Stimulated activated CD4-positive, alpha-beta T cell treated with anti-CD3 and anti-CD28 coated beads, Interleukin-15, amount 100 ng/mL, for 1 hour (primary cell): ENCODE measurements at places on chromosomes 16 and 17.

GRCh38 chr17:1347589-1348323 lies 52.3 kb downstream of the YWHAE start:
- DNase-seq, result no peak

GRCh38 chr17:43524945-43525575 lies 21.1 kb downstream of the ETV4 start:
- DNase-seq, result no peak

GRCh38 chr16:2296661-2297505 lies 29.0 kb upstream of the RNPS1 start:
- DNase-seq, result no peak

DNA sequence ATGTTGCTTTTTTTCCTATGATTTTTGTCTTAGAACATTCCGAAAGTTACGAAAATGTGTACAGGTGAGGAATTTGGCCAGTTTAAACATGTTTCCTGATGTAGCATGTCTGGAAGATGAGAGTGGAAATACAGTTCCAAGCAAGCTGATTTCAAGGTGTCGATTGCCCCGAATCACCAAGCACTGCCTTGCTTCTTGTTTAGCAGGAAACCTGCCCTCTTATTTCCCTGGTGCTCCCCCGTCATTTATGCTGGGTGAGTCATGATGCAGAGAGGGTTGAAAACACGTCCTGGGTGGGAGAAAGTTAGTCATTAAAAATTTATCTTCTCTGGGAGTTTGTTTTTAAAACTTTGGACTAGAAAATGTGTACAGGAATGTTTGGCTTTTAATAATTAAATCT lies 608.6 kb upstream of the EEF2KMT start:
- no peak for DNase-seq

- DNase-seq, result no peak
Observed at GRCh38 chr16:67942200-67942509, 1.8 kb downstream of the LCAT start.

GRCh38 chr16:10984509-10984908 lies 40.1 kb downstream of the CLEC16A start:
- no peak for DNase-seq

GRCh38 chr16:79918916-79919315 lies 318.4 kb upstream of the MAF start:
- DNase-seq, result no peak

DNA sequence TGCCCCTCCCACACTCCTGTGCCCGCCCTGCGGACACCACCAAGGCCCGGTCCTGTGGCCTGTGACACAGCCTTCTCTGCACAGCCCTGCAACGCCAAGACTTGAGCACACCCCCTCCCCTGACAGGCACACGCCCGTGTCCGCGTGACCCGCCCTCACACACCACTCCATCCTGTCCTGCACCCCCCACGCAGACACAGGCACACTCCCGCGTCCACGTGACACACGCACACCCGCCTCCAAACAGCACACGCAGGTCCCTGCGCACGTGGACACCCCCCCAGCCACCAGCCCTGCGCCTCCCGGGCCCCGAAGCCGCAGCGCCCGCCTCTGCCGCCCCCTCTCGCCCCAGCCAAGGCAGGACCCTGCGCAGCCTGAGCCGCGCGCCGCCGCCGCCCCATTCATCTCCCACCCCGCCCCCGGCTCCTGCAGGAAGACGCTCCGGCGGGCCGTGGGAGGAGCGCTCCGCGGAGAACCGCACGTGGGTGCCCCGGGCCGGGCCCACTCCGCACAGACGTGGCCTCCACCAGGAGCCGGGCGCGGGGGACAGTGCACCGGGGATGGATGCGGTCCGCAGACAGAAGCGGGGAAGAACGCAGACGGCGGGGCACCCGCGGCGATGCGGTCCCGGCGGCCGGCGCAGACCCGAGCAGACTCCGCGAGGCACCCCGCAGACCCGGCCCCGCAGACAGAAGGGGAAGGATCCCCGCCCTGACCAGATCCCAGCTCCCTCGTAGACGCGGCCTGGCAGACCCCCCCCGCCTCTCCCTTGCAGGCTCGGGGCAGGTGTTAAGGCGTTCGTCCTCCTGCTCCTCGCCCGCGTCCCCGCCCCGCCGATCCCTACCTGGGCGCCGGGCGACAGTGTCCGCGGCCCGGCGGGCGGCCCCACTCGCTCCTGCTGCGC lies 506 bp downstream of the CAMKK1 start:
- peak; percentile 41 for DNase-seq

GRCh38 chr17:5621729-5622128 lies 37.4 kb upstream of the NLRP1 start:
- no peak for DNase-seq

DNA sequence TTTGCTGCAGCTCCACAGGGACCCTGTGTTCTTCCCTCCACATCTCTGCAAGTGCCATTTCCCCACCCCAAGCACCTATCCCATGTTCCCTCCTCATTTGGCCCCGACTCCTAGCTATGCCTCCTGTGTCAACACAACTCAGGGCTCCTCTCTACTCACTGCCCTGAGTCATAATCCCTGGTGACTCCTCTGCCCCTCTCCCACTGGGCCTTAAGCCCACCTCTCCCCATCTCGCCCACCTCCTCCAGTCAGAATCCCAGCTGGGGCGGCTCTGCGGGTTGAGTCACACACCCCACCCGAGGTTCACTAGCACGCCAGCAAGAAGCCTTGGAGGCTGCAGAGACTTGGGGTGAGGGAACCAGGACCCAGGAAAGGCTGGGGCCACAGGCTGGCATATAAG lies 346.2 kb downstream of the FOXL1 start:
- no peak for DNase-seq

- DNase-seq, result no peak
Observed at GRCh38 chr17:47797797-47798196, 23.8 kb downstream of the OSBPL7 start.

DNA sequence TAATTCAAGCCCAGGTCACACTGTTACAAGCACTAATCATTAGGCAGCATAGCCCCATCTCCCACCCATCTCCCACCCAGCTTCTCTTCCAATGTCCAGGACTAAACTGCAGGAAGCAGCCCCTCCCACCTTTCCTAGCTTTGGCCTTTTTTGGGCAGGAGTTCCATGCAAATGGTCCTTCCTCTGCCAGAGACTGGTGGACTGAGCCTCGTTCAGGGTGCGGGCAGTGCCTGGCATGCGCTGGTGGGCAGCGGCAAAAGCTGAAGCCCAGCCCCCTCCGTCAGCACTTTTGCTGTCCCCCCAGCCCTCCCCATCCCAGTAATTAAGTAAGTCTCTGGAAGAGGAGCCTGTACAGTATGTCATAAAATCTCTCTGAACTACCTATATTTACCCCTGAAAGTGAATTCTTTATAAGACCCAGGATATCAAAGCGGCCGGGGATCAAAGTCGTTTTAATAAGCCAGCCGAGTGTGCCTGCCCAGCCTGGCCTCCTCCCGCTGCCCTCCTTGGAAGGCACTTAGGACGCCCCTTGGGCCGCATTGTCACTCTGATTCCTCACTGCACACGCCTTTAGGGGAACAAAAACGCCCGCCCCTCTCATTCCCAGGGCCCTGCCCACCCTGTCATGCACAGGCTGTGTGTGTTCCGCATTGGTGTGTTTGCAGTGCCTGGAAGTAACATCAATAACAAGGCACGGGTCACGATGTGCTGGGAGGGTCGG lies 109.9 kb downstream of the IRX5 start:
- no peak for DNase-seq

DNA sequence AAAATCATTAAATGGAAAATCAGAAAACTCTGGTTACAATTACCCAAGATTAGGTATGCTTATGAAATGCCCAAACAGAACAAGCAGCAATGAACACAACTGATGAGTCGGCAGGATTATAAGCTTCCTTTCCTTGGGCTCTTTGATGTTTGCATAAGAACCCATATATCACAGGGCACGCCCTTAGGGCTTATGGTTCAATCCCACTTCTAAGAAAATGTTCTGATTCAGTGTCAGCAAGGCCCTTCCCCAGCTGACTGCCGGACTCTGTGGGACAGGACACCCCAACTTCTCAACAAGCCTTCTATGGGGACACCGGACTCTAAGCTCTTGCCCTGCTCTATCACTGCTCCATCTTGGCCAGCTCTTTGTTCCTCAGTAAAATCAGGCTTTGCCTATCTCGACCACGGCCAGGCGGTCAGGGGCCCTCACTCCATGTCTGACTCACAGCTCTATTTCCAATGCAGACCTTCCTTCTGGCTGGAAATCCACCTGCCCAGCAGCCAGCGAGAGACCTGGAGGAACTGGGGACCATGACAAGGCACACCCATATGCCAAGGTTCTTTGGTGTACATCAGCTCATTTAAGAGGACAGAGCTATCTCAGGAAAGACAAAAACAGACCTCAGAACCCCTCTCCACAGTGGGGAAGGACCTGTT lies 26.8 kb downstream of the LITAFD start:
- no peak for DNase-seq

DNA sequence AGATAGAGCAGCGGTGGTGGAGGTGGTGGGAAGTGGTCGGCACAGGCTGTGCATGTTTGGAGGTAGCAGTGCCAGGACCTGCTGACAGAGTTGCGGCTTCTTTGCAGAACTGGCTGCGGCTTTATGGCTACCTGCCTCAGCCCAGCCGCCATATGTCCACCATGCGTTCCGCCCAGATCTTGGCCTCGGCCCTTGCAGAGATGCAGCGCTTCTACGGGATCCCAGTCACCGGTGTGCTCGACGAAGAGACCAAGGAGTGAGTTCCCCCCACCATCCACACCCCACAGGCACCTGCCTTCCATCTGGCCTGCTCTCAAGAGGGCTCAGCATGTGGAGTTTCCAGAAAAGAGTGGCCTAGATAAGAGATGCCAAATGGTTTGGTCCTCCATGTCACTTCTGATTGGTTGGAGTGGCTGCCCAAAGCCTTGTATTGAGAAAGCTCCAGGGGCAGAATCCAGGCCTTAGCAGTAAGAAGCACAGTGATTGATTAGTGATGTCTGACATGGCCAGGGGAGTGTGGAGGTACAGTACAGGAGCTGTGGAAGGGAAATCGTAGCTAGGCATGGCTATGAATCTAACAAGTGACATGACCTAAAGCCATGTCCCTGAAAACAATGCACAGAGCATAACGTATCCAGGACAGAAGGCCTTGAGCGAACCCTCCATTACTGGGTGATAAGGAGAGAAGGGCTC lies 12.0 kb downstream of the MMP15 start:
- DNase-seq, result no peak

- no peak for DNase-seq
Observed at GRCh38 chr16:64627781-64628180, 494.1 kb downstream of the CDH11 start.

- DNase-seq, result no peak
Observed at GRCh38 chr17:51103050-51103449, 17.6 kb downstream of the SPAG9 start.

DNA sequence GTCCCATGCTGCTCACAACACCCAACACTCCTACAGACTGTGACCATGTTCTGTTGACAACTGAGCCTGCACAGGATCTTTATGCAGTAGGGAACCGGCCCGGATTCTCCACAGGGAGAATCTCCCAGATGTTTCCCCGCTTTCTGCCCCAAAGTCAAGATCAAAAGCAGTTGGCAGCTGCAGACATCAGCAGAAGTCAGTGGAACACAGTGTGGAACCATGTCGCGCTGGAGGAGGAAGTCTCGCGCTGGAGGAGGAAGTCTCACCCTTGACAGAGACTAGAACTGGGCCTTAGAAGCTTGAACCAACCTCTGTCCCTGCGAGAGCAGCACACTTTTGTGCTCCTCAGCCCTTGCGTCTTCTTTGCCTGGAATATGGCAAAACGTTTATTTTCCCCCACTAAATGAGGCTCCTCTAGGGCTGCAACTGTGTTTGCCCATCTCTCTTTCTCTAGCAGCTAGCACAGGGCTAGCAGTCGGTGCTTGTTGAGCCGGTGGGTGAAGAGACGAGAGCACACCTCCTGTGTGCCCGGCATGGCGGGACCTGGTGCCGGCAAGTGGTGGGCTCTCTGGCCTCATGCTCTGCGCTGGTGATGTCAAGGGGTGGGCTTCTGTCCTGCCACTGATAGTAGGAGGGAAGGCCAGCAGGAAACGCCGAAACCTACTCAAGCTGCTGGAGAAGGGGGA lies 2.1 kb upstream of the MRC2 start:
- no peak for DNase-seq

DNA sequence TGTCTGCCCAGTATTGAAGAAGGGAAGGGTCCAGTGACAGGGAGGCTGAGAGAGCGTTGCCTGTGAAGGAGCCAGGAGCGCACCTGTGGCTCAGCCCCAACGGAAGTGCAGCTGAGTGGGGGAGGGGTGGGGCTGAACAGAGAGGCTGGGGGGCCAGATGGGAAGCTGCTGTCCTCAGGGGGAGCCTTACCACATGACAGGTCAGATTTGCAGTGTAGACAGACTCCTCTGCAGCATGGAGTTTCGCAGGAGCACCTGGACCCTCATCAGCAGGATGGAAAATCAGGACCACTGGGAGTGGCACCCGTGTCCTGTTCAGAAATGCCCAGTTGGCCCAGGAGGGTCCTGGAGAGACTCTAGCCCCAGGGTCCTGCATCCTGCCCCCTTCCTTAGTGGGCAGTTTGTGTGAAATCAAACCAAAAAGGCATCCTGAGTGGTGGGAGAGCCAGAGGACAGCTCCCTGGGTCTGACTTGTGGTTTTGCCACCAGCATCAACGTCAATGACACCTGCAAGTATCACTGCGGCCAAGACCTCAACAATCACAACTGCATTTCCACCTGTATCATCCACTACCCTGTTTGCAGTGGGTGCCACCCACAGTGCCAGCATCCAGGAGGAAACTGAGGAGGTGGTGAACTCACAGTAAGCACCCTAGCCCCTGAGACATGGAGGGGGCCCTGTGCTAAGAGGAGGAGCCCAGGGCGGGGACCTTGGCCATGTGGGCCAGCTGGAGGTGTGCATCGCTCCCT lies 7.8 kb downstream of the CD300A start:
- no peak for DNase-seq

DNA sequence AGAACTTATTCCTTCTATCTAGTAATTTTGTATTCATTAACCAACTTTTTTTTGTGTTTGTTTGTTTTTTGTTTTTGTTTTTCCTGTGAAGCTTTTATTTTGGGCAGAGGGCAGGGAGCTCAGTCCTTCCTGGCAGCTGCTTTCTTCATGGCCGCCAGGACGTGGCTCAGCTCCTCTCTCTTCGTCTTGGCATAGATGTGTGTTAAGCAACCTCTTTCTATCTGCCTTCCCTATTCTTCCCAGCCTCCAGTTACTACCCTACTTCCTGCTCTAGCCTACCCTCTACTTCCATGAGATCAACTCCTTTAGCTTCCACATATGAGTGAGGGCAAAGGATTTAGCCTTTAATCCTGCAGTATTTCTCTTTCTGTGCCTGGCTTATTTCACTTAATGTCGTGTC lies 8.2 kb upstream of the BRD7 start:
- DNase-seq, result no peak

GRCh38 chr17:73301369-73301768 lies 10.4 kb downstream of the CDC42EP4 start:
- DNase-seq, result no peak

DNA sequence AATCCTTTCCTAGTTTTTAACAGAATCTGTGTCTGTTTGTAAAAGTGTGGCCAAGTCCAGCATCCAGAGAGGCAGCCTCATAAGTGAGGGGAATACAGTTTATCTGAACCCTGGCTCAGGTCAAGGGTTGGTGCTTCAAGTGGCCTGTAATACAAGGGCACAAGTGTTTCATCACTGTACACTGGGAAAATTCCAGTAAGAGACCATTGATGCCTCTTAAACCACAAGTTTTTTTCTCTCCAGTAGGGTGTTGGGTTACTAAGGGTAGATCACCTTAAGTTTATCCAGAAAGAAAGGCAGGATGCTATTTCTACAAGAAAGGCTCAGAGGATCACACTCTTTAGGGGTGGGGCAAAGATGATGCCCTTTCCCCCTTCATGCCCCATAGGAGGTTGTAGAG lies 96.7 kb downstream of the CDYL2 start:
- DNase-seq, result no peak
